HT1080 (cell line): ENCODE measurements at places on chromosomes 3 and 15. TPM values are rescaled to one million over a fixed set of nuclear protein-coding genes. Genes with fewer than 3 reads are reported as not detected.

Gene RAB43
- 19.7 and 20.1 TPM in 2 replicates for total RNA-seq

Gene NR1I2
- total RNA-seq: 0.03 TPM in 2 replicates

DNA sequence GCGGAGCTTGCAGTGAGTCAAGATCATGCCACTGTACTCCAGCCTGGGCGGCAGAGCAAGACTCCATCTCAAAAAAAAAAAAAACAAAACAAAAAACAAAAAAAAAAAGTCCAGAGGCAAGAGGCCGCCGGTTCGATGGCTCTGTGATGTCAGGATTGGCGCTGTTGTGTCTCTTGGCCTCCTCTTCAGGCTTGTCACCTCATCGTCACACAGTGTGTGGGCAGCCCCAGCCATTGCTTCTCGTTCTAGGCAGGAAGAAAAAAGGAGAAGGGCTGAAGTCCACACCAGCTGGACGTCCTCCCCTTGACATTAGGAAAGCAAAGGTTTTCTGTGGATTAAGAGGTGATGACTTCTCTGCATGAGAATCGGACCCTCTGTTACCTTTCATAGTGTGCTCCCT, 191.1 kb downstream of the NSMCE3 start:
- DNase-seq: no peak

DNA sequence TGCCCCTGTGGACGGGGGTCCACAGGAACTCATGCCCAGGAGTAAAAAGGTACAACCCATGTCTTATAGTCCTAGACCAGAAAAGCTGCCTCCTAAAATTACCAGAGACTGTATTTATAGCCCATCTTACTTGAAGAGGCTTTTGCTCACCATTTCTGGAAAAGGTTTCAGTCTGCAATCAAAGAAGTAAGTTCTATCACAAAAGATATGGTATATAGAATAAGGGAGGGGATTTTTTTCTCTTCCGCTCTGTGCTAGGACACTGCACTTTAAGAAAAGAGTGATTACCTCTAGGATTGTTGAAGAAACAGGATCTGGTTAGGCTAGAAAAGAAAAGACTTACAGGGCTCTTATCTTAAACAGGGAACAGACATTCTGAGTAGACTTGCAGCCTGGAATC, 2.6 kb downstream of the SSUH2 start:
- no peak for DNase-seq

Gene IGSF11
- total RNA-seq: not detected in 2 replicates

Gene GOLGA8T
- 0.06 and 0.17 TPM in 2 replicates for total RNA-seq

GRCh38 chr15:29242456-29243242, 27.0 kb downstream of the NSMCE3 start:
- no peak for DNase-seq

GRCh38 chr3:62332835-62333244, 40.5 kb downstream of the FEZF2 start:
- peak; percentile 8 for DNase-seq

Gene TMIE
- not detected in 2 replicates for total RNA-seq

- no peak for DNase-seq
Measured at GRCh38 chr3:136577791-136578190, 174.4 kb downstream of the STAG1 start.

- no peak for DNase-seq
Measured at GRCh38 chr15:100760357-100760903, 119.2 kb upstream of the ALDH1A3 start.

DNA sequence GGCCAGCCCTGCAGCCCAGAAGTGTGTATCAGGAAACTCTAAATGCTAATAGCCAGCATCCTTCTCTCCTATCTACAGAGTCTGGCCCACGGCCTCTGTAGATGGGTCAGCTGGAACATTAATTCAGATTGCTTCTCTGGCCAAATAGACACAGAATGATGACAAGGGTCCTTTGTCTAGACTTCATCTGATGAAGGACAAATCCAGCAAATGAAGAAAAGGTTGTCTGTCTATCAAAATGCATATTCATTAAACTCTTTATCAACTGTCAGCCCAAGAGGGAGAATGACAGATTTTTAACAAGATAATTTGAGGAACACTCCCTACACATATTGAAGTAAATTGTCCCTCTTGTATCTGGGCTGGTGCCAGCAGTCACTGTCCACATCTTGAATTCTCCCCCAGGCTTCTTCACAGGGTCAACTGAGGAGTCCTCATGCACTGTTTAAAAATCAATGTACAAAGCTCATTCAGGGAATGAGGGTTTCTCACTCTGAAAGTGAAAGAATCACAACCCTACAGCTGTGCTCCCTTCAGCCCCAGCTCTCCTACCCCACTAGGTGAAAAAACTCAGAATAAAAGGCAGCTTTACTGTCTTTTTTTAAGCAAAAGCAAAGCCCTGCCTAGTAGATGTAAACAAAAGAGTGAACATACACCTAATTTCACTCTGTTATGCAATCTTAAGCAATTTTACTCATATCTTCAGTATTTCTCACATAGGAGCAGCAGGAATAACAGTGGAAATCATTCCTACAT, 507.7 kb downstream of the IGSF11 start:
- DNase-seq: no peak

DNA sequence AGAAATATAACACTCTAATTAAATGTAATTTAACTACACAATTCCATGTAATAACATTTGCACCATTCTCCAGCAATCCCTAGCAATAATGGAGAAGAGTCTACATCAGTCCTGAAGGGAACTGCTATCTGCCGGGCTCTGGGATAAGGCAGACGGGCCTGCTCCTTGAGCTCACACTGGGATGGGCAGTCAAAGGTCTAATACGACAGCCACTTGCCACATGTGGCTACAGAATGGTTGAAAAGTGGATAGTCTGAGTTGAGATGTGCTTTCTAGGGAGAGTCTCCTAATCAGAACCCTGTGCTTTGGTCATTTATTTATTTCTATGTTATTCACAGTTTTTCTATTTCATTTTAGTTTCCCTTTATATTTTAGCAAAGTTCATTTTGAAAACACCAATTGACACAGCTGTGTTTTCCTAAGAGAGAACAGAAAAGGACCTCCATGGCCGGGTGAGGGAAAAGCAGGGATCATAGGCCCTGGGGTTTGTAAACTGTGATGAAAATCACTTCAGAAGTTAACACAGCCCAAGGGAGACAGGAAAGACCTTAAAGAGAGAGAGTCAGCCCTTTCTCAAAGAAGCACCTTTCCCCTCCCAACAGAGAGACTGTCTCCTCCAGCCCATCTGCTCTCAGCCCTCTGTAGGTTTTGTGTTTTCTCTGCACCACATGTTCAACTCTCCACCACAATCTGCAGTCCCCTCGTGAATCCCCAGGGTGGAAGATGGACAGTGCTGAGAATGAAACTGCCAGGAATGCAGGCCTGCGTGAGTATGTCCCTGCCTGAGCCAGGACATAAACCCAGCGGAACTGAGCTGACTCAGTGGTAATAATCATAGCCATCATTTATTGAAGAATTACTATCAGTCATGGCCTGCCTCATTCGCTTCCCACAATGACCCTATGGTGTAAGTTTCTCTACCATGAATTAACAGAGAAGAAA, 11.6 kb downstream of the FSIP1 start:
- DNase-seq: peak; percentile 38

DNA sequence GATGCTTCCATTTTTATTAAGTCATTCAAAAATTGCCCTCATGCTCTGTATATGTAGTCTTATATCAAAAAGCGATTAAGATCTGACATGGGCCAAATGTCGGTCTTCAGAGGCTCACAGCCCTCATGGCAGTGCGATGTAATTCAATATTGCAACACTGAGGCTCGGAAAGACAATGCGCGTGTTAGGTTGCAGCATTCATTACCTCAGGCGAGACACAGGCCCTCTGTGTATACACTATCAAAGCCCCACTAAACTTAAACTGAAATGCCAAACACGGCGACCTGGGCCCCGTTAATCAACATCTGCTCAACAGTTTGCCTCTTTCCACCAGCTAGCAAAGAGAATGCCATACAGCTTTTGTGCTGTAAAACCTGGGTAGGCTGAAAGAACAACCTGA, 413.4 kb downstream of the ERC2 start:
- DNase-seq: no peak
